ENCODE measurements at places on chromosomes 5 and 9. TPM values are rescaled to one million over a fixed set of nuclear protein-coding genes. Genes with fewer than 3 reads are reported as not detected.

- no peak overlapping the region for H3K4me3 ChIP-seq
- H3K27ac ChIP-seq: no peak overlapping the region
- no peaks in the 10 kb centered on the region for H3K36me3 ChIP-seq
- DNase-seq: peak; percentile 28
These were observed 306.9 kb upstream of the NREP start for GRCh38 chr5:112063856-112064255.

- no peaks in the 10 kb centered on the region for H3K27me3 ChIP-seq
- DNase-seq: no peak
- no peaks in the 10 kb centered on the region for H3K4me1 ChIP-seq
- no peaks in the 10 kb centered on the region for H3K36me3 ChIP-seq
- no peak overlapping the region for H3K27ac ChIP-seq
These were observed 2030.6 kb upstream of the NUDT12 start for GRCh38 chr5:105593011-105593760.

DNA sequence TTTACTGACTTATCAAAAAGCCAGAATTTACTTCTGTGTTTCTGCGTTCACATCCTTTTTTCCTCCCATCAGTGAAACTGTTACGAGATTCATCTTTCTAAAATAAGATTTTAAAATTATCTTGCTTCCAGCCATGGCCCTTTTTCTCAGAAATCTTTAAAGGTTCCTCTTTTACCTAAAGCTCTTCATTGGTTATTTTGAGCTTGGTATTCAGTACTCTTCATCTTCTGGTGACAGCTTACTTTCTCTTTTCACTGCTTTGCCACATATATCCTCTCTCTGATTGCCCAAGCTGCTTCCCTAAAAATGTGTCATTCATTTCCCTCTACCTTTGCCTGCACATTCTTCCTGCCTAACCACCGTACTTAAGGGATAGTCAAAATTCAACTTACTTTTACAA lies 32.3 kb downstream of the TGFBR1 start:
- H3K4me1 ChIP-seq: peaks cover 59% of the 10 kb centered on the region
- no peak for DNase-seq
- no peak overlapping the region for H3K4me3 ChIP-seq
- H3K27me3 ChIP-seq: no peaks in the 10 kb centered on the region

DNA sequence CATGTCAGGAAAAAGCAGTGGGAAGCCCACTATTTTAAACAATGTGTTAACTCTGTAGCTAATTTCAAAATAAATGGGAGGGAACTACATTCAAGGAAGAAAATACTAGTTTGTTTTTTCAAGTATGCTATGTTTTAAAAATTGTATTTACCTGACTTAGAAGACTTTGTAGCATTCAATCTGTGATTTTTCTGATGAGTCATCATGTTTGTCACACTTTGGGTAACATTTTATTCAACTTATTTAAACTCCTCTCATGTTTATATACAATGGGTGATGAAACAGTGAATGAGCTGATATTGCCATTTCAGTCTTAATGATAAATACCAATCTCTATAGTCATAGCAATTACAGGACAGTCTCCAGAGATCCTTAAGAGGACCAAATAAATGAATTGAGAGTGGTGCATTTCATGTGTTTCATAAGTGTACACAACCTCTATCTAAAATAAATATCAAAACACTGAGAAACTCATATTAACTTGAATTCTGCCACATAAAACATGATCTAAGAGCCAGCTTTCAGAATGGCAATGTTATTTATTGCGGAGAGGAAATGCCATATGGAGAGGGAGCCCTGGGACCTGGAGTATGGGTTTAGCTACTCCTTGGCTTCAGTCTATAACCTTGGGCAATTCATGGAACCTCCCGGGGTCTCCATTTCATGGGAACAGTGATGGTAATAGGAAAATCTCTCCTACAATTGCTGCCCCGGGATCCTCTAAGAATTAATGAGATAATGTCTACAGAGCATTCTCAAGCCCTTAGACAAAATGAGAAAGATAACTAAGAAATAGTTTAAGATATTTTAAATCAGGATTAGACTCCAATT lies 913.9 kb downstream of the TLE4 start:
- H3K27me3 ChIP-seq: no peaks in the 10 kb centered on the region
- DNase-seq: no peak
- no peaks in the 10 kb centered on the region for H3K4me1 ChIP-seq
- no peaks in the 10 kb centered on the region for H3K36me3 ChIP-seq
- no peak overlapping the region for H3K27ac ChIP-seq

DNA sequence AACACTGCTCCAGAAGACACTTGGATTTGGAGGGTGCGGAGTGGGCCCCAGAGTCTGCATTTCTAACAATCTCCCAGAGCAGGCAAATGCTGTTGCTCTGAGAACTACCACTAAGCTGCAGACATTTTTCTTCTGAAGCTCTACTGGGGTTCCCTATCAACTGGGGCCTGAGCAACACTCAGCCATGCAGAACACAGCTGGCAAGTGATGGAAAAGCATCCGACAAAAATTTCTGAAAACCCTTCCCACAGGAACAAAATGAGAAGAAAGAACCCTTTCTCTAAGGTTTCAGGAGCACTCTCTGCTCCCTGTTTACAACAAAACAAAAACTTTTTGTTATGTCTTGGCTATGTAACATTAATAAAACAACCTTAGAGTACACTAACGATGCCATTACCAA lies 516.9 kb downstream of the CTNND2 start:
- no peak overlapping the region for H3K27ac ChIP-seq
- no peak for DNase-seq
- peaks cover 31% of the 10 kb centered on the region for H3K27me3 ChIP-seq
- H3K36me3 ChIP-seq: no peaks in the 10 kb centered on the region
- peaks cover 2% of the 10 kb centered on the region for H3K4me1 ChIP-seq
- no peak overlapping the region for H3K4me3 ChIP-seq

- H3K4me3 ChIP-seq: peak overlapping the region; percentile 61
- DNase-seq: peak; percentile 76
- peaks cover 31% of the 10 kb centered on the region for H3K4me1 ChIP-seq
These were observed 47.0 kb upstream of the HOMER1 start for GRCh38 chr5:79560771-79561524.

Gene BHMT
- total RNA-seq: not detected

- H3K27ac ChIP-seq: no peak overlapping the region
- H3K4me1 ChIP-seq: peaks cover 4% of the 10 kb centered on the region
- H3K27me3 ChIP-seq: no peaks in the 10 kb centered on the region
- no peak overlapping the region for H3K4me3 ChIP-seq
- DNase-seq: no peak
- H3K36me3 ChIP-seq: peaks cover 37% of the 10 kb centered on the region
These were observed 80.4 kb downstream of the KDM4C start for GRCh38 chr9:6838158-6838557.

Gene NOXA1
- total RNA-seq: 0.36 TPM

DNA sequence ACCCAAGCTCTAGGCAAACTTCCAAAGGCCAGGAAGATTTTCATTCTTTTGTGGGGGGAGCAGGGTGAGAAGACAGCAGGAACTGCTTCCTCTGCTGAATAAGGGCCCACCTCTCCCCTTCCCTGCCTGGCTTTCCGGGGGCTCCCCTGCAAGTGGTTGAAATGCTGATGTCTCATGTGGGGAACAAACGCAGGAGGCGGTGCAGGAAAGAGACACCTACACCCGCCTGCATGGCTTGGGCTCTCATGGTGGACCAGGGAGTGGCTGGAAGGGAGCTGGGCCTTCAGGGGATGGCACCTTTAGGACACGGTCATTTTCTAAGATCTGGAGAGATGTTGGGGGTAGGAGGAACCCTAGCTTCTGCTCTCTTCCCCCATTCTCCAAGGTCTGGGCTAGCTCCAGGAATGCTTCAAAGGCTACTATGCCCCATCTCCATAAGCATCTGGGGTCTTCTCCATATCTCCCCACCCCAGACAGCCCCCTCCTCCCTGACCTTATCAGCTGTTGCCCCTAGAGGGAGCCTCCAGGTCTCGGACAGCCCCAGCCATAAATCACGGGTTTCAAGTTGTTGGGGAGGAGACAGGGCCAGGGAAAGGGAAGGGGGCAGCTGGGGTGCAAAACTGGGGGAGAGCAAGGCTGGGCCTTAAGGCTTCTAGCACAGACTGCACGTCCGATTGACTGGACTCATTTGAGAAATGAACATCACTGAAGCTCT lies 76.6 kb downstream of the PSD2 start:
- H3K27me3 ChIP-seq: peaks cover 8% of the 10 kb centered on the region
- no peaks in the 10 kb centered on the region for H3K4me1 ChIP-seq
- H3K27ac ChIP-seq: no peak overlapping the region

DNA sequence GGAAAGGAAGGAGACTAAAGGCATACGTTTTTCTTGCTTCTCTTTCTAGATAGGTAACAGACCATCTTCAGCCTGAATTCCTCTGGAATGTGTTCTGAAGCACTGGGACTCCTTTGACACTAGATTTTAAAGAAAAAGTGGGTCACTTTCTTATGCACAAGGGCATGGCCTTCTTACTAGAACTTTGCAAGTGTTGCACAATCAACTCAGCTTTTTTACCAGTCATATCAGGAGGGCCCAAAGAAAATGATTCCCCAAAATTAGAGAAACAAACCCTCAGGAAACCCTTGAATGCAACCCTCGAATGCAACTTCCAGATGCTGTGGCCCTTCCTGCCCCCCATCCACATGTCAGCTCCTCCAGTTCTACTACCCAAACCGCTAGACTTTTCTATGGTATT lies 93.9 kb downstream of the YTHDC2 start:
- H3K4me1 ChIP-seq: peaks cover 6% of the 10 kb centered on the region
- H3K4me3 ChIP-seq: no peak overlapping the region
- peaks cover 31% of the 10 kb centered on the region for H3K27me3 ChIP-seq
- H3K36me3 ChIP-seq: no peaks in the 10 kb centered on the region
- H3K27ac ChIP-seq: no peak overlapping the region
- no peak for DNase-seq

Gene CYSRT1
- total RNA-seq: 0.68 TPM

Gene POC5
- 21.3 TPM for total RNA-seq

DNA sequence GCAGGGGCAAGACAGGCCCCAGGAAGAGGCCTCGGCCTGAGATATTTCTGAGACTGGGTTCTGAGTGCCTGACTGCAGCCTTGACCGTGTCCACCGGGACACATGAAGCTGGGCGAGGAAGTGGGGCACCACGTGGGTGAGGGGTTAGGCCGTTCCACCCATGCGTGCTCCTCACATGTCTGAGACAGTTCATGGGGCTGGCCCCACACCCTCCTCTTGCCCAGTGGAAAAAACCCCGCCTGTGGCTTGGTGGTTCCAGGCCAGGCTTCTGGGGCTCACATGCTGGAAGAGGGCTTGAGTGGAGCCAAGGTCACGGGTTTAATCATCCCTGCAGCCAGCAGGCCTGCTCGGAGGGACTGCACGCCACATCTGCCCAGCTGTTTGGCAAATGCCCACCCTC lies 11.4 kb downstream of the HMCN2 start:
- no peak for DNase-seq
- H3K27me3 ChIP-seq: peaks cover 11% of the 10 kb centered on the region
- no peak overlapping the region for H3K4me3 ChIP-seq
- H3K4me1 ChIP-seq: no peaks in the 10 kb centered on the region
- no peaks in the 10 kb centered on the region for H3K36me3 ChIP-seq
- H3K27ac ChIP-seq: no peak overlapping the region

Gene SELENOP
- total RNA-seq: not detected

Gene SLC1A1
- not detected for total RNA-seq

DNA sequence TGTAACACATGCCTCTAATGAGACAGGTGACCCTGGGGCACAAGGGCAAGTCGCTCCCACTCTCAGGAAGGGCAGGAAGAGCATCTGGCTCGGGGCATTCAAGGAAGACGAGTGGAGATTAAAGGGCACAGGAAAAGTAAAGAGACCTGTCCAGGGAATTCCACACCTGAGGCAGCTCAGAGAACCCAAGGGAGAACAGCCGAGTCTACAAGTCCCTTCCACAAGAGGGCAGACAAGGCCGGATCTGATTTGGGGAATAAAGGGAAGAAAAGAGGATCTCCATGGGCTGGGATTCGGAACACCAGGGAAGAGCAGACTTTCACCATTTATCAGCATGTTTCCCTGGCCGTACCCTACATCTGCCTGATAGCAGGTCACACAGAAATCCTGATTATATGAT lies 28.1 kb downstream of the GPX3 start:
- no peaks in the 10 kb centered on the region for H3K27me3 ChIP-seq
- no peak for DNase-seq
- no peak overlapping the region for H3K4me3 ChIP-seq
- H3K4me1 ChIP-seq: peaks cover 6% of the 10 kb centered on the region
- peaks cover 71% of the 10 kb centered on the region for H3K36me3 ChIP-seq

Gene ZFYVE16
- 9.4 TPM for total RNA-seq

DNA sequence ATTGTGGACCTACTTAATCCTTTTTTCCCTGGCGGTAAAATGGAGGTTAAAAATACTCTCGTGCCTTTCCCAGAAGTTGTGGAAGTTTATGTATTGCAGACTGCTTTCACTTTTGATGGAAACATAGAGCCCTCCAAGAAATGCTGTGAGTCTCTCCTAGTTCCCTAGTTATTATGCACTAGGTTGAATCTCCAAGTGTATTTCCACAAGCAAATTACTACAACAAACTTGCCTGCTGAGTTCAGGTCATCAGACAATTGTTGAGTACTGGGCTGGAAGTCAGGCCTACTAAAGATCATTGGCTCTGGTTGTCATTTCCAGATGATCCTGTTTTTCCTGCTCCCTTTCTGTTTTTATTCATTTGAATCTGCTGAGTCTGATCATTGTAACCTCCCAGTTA lies 104.1 kb downstream of the CD180 start:
- no peaks in the 10 kb centered on the region for H3K27me3 ChIP-seq
- H3K4me3 ChIP-seq: no peak overlapping the region
- H3K36me3 ChIP-seq: peaks cover 25% of the 10 kb centered on the region
- peaks cover 7% of the 10 kb centered on the region for H3K4me1 ChIP-seq

- no peak overlapping the region for H3K27ac ChIP-seq
- peak overlapping the region; percentile 21 for H3K4me3 ChIP-seq
- no peaks in the 10 kb centered on the region for H3K27me3 ChIP-seq
- H3K36me3 ChIP-seq: peaks cover 13% of the 10 kb centered on the region
- H3K4me1 ChIP-seq: peaks cover 39% of the 10 kb centered on the region
These were observed 1.2 kb upstream of the CCDC69 start for GRCh38 chr5:151225071-151225470.

- H3K4me3 ChIP-seq: no peak overlapping the region
- H3K27ac ChIP-seq: no peak overlapping the region
- no peaks in the 10 kb centered on the region for H3K27me3 ChIP-seq
- H3K4me1 ChIP-seq: peaks cover 3% of the 10 kb centered on the region
- H3K36me3 ChIP-seq: no peaks in the 10 kb centered on the region
These were observed 5.9 kb downstream of the APC start for GRCh38 chr5:112743631-112744030.

Gene CAMK4
- total RNA-seq: 47.7 TPM

Gene ASPN
- total RNA-seq: not detected

- DNase-seq: no peak
- H3K4me3 ChIP-seq: no peak overlapping the region
- H3K36me3 ChIP-seq: no peaks in the 10 kb centered on the region
- H3K27me3 ChIP-seq: no peaks in the 10 kb centered on the region
- H3K4me1 ChIP-seq: peaks cover 4% of the 10 kb centered on the region
- H3K27ac ChIP-seq: no peak overlapping the region
These were observed 171.3 kb upstream of the GAS1 start for GRCh38 chr9:87118594-87118993.

Data from activated CD4-positive, alpha-beta T cell treated with anti-CD3 and anti-CD28 coated beads, Interleukin-2, amount 10 ng/mL, durations not matched to agents 24 days and 14 days (primary cell).